ENCODE measurements at places on chromosomes 16 and 17. TPM values are rescaled to one million over a fixed set of nuclear protein-coding genes. Genes with fewer than 3 reads are reported as not detected.
A peak's percentile ranks its signal among the peaks of the same experiment; 100 is the strongest.

DNA sequence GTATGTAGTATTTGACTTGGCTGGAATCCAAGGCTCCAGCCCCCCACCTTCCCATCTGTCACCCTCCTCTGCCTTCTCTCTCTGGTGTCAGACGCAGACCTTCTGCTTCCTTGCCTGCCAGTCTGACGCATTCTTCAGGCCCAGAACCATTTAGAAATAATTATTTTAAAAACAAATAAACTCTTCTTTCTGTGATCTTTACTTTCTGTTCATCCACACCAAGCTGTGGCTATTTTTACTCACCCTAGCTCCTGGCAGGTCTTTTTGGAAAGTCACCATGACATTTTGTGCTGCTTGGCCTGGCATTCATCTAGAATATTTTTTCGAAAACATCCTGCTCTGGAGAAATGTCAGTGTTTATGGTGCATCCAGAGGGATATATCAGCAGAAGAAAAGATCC lies 330.7 kb upstream of the ASIC2 start:
- no peak for DNase-seq

GRCh38 chr17:20266806-20267458 lies 200.4 kb downstream of the LGALS9B start:
- no peak for DNase-seq

The OR4D1 gene
- polyA plus RNA-seq, result 0.10 TPM

DNA sequence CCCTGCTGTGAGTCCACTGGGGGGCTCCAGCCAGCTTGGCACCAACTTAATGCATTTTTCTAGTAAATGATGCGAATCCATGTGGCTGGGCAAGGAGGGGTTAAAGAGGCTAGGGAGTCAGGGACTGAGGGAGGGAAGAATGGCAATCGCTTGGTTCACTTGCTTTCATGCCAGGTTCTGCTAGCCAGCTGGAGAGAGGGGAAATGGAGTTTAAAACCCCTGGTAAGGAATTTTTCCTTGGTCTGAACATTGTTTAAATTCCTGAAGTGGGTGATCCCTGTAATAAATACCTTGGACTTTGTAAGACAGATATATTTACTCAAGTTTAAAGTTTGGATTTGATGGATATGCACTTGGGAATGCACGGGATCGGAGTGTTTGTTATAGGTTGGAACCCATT lies 22.8 kb downstream of the ANKFN1 start:
- DNase-seq, result peak; percentile 19

- no peak for DNase-seq
Observed at GRCh38 chr17:72502371-72503341, 381.8 kb downstream of the SOX9 start.

- DNase-seq, result no peak
Observed at GRCh38 chr17:7972131-7972785, 30.2 kb upstream of the GUCY2D start.

The ICAM2 gene
- 23.1 TPM for polyA plus RNA-seq

The TSPAN10 gene
- 4.0 TPM for polyA plus RNA-seq

- no peak for DNase-seq
Observed at GRCh38 chr16:3149193-3149530, 14.3 kb downstream of the ZNF213 start.

GRCh38 chr17:61152898-61153297 lies 246.7 kb upstream of the TBX2 start:
- DNase-seq, result no peak

GRCh38 chr16:65769776-65770438 lies 596.6 kb upstream of the CDH5 start:
- DNase-seq, result no peak

DNA sequence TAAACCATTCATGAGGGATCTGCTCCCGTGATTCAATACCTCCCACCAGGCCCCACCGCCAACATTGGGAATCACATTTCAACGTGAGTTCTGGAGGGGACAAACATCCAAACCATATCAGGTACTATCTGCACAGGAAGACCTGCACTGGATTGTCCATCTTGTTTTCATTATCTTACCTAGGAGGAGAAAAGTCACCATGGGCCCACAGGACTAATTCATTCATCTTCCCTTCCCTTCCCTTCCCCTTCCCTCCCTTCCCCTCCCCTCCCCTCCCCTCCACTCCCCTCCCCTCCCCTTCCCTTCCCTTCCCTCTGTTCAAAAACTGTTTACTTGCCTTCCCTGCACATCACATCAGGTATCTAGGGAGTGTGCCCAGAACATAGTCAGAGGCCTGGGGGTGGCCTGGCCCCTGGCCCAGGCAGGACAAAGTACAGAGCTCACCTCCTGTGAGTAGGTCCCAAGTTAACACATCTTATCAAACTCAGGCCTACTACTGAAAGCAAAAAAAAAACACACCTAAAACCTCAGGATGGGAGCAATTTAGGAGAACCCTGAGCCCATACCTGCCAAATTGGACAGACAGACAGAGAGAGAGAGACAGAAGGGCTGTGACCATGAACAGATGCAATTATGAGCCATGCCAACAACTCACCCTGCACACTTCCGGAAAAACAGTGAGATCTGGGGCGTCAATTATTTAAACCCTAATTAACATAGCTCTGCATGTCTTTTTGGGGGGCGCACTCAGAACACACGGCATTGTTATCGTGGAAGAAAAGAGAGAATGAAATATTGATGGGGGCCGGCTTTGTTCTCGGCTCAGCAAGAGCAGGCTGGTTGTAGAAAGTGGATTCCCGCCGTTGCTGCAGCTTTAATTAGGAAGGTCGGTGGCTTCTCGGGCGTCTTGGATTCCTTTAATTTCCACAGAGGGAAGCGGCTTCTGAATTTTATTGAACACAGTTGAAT lies 151.2 kb downstream of the IRX5 start:
- DNase-seq, result no peak

- peak; percentile 51 for DNase-seq
Observed at GRCh38 chr17:19647697-19648474, 665 bp upstream of the ALDH3A2 start.

DNA sequence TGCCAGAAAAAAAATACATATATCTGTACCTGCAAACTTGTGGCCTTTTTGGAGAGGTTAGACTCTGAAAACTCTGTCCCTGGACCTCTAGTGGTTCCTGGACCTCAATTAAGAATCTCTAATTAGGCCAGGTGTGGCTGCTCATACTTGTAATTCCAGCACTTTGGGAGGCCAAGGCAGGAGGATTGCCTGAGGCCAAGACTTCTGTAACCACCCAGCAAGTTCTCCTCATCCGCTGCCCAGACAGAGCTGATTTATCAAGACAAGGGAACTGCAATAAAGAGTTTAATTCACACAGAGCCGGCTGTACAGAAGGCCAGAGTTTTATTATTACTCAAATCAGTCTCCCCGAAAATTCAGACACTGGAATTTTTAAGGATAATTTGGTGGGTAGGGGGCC lies 4.2 kb downstream of the ASPA start:
- no peak for DNase-seq

GRCh38 chr16:14303639-14304394 lies 232.7 kb downstream of the MRTFB start:
- DNase-seq, result no peak

The DRC3 gene
- polyA plus RNA-seq, result 26.9 TPM

The KRT33B gene
- polyA plus RNA-seq, result not detected

The HOXB3 gene
- polyA plus RNA-seq, result 224 TPM

DNA sequence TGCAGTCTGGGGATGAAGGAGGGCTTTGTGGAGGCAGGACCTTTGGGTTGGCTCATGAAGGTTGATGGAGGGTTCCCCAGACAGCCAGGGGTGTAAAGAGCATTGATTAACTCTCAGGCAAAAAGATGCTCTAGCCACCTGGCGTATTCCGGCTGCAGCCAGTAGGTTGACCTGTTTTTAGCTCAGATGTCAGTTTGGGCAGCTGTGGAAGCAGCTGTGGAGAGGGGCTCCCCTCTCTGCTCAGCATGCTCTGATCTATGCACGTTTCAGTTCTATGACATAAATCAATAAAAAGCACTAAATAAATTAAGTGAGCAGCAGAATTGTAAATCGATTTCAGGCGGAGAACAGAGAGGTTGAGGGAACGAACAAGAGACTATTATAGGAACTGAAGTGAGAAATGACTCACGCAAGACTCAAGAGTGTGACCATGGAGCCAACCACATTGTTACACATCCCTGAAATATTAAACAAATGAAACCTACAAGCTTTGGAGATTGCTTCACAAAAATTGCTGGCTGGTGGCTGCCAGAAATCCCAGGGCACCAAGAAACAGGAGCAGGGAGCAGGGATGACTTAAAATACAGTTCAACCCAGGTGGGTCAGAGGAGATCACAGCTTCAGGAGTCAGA lies 111.9 kb downstream of the GSG1L start:
- no peak for DNase-seq

- no peak for DNase-seq
Observed at GRCh38 chr17:78342449-78343186, 17.3 kb downstream of the SOCS3 start.

- no peak for DNase-seq
Observed at GRCh38 chr16:67969254-67970039, 1.0 kb upstream of the SLC12A4 start.

- no peak for DNase-seq
Observed at GRCh38 chr16:53619235-53619634, 84.4 kb downstream of the RPGRIP1L start.

- DNase-seq, result peak; percentile 63
Observed at GRCh38 chr17:18070861-18071340, 16.8 kb upstream of the DRG2 start.

The ABCC11 gene
- 0.20 TPM for polyA plus RNA-seq

DNA sequence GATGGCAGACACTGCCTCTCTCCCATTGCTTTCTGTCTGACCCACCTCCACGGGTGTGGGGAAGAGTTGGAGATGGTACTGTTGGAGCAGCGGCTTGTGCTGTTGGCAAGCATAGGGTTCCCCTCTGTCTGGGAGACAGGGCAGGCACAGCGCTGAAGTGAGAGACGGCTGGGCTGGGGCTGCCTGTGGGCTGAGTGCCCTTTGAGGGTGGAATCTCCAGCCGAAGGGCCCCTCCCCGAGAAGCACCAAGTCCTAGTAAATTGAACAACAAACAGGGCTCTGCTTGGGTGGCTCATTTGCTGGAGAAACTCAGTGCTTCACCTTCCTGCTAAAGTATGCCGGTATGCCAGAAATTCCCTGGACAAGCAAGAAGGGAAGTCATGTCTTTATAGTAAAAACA lies 79.7 kb downstream of the KSR1 start:
- DNase-seq, result no peak

The RAMP2 gene
- 70.0 TPM for polyA plus RNA-seq

The SMYD4 gene
- 22.3 TPM for polyA plus RNA-seq

DNA sequence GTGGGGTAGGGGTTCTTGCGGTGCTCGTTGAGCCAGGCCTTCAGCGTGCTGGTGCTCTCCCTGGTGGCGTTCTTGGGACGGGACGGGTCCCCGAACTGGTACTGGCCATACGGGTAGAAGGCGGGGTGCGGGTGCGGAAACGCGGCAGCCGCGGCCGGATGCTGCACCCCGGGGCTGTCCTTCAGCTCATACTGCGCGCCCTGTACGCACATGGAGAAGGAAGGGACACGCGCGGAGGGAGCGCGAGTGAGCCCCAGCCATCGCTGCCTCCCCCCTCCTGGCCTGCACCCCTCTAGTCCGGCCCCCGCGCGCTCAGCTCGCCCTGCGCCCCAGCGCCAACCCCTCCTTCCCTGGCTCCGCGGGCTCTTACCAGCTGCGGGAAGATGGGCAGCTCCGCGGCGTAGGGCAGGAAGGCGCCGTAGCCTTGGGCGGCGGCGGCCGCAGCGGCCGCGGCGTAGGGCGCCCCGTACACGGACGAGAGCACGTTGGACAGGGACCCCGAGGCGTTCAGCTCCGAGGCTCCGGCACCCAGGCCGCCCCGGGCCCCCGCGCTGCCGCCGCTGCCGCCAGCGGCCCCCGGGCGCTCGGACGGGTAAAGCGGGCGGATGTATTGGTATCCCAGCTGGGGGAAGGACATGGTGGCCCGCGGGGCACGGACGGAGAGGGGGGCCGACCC lies 1.0 kb downstream of the IRX3 start:
- no peak for DNase-seq

DNA sequence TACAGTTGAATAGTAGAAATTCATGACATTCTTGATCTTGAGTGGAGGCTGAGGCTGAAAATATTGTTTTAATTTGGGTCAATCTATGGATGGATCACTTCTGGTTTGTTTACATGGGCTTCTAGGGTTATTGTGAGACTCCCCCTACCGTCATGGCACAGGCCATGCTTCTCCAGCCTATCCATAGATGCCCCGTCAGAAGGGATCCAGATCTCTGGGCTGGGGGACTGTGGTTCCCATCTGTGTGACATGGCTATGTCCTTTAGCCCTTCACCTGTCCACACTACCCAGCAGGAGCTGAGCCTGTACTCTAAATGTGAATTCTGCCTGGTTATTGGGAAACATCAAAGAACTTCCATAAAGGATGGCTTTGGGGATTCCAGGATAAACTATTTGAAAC lies 160.4 kb downstream of the ABCC12 start:
- no peak for DNase-seq

The GH1 gene
- polyA plus RNA-seq, result not detected

- DNase-seq, result no peak
Observed at GRCh38 chr17:51155416-51155815, 2.1 kb downstream of the NME1 start.

The ZDHHC7 gene
- 59.8 TPM for polyA plus RNA-seq

GRCh38 chr17:73939806-73940205 lies 263.7 kb upstream of the RPL38 start:
- no peak for DNase-seq

The C17orf107 gene
- 0.71 TPM for polyA plus RNA-seq

The SLC38A8 gene
- not detected for polyA plus RNA-seq

The LPCAT2 gene
- polyA plus RNA-seq, result 12.3 TPM

DNA sequence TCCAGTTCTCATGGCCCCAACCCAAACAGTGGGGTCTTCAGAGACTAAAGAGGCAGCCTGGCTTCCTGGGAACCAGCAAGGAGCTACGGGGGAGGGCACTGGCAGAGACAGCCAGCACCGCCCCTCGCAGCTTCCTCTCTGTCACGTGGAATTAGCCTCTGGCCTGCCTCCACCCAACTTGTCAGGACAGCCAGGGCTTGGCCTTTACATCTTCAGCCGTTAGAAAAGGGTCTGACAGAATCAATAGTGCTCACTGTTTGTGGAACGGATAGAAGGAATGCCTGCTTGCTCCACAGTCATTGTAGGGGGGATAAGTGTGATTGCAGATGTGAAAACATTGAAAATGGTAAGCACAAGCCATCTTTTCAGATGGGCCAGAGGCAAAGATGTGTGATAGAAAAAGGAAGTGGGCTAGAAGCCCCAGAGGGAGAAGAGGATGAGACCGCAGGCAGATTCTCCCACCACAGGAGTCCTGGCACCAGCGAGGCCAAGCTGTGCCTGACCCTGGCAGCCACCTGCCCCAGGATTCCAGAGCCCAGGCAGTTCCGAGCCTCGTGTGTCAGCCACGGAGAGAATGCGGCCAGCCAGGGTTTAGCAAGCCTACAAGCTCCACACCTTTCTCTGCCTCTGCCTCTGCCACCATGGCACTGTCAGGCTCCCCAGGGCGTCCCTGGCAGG lies 18.6 kb downstream of the GRIN2C start:
- DNase-seq, result no peak

The SULT1A1 gene
- 30.8 TPM for polyA plus RNA-seq

DNA sequence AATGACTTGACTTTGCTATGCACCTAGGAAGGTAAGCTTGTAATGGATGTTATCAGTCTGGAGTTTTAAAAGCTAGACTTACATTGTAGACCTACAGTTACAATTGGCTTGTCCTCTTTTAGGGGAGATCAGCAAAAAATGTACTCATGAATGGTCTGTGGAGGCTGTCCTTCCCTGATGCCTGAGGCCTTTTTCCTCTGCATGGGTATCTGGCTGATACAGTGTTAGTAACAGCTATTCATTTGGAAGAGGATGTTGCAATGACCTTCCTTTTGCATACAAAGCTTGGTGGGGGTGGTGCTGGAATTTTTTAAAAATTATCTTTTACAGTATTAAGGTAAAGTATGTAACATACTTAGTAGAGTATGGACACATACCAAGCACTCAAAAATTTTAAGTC lies 525.5 kb downstream of the KIF2B start:
- DNase-seq, result no peak
